ENCODE measurements at places on chromosomes 5 and 9.

DNA sequence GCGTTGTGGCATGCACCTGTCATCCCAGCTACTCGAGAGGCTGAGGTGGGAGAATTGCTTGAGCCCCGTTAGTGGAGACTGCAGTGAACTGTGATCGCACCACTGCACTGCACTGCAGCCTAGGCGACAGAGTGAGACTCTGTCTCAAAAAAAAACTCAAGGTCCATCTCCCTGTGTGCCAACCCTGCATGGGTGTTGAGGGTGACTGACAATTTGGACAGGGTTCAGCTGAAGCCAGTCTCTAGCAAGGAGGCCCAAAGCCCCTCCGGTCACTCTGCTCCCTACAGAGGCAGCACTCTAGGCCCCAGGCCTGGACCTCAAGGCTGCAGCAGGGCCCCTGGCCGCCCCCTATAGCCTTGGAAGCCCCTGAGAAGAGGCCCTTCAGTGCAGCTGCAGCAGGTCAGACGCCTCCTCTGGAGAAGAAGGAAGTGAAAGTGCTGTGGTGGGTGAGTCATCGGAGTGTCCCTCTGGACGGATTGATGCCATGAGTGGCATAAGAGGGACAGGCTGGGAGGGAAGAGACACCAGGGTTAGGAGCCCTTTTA is 39.2 kb upstream of the NEK6 start:
- peak; percentile 39 for DNase-seq

DNA sequence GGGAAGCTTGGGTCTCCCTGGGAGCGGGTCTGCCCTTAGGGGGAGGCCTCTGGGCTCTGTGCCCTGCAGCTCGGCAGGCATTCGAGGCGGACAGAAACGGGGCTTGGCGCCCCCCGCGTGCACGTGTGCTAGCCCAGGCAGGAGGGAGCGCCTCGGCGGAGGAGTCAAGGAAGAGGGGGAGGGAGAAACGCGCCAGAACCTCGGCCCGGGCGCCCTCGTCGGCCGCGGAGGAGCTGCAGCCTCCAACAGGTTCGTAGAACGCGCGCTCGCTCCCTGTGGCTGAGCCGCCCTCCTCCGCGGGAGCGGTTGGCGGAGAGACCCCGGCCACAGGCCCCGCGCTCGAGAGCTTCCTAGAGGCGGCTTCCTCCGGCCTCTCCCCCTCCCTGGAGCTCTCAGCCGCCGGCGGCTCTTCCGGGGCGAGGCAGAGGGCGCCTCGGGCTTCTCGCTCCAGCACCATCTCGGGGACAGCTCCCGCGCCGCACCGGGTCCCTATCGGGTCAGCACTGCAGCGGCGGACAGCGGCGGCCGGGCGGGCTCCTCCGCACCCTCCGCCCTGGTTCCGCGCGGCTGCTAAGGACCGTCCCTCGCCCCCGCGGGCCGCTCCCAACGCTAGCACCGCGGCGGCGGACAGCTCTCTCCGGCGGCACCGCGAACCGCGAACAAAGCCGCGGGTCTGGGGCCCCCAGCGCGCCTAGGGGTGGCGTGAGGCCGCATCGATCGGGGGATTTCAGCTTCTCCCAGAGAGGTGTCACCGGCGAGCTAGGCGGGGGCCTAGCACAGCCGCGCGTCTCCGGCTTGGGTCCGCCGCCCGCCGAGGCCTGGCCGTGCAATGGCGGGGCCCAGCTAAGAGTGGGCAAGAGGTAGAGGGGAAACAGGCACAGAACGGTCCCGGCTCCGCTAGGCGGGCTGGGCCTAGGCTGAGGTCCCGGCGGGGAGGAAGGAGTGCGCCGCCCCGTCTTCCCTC is 74.6 kb upstream of the CPLX2 start:
- DNase-seq: peak; percentile 47

- DNase-seq: no peak
These were observed 48.0 kb downstream of the LMX1B start for GRCh38 chr9:126661521-126662251.

DNA sequence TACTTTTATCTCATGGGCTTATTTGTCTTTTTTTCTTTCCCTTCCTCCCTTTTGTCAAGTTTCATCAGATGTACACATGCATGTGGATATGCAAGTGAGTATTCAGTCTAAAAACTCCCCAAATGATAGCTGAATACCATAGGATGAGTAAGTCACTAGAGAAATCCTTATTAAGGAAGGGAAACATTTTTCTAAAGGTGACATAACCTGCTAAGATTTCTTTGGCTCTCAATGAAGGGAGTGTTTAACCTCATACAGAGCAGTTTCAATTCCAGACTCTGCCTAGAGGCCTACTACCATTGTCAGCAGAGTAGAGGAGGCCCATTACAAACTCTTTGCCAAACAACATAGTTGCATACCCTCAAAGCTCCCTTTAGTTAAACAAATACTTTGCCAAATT is 192.4 kb downstream of the ARHGEF28 start:
- DNase-seq: no peak
